ENCODE measurements at places on chromosomes 2 and 18. TPM values are rescaled to one million over a fixed set of nuclear protein-coding genes. Genes with fewer than 3 reads are reported as not detected.

The FBXO36 gene
- 6.2 TPM for total RNA-seq

The DYSF gene
- 5.9 TPM for total RNA-seq

The MC5R gene
- total RNA-seq: not detected

DNA sequence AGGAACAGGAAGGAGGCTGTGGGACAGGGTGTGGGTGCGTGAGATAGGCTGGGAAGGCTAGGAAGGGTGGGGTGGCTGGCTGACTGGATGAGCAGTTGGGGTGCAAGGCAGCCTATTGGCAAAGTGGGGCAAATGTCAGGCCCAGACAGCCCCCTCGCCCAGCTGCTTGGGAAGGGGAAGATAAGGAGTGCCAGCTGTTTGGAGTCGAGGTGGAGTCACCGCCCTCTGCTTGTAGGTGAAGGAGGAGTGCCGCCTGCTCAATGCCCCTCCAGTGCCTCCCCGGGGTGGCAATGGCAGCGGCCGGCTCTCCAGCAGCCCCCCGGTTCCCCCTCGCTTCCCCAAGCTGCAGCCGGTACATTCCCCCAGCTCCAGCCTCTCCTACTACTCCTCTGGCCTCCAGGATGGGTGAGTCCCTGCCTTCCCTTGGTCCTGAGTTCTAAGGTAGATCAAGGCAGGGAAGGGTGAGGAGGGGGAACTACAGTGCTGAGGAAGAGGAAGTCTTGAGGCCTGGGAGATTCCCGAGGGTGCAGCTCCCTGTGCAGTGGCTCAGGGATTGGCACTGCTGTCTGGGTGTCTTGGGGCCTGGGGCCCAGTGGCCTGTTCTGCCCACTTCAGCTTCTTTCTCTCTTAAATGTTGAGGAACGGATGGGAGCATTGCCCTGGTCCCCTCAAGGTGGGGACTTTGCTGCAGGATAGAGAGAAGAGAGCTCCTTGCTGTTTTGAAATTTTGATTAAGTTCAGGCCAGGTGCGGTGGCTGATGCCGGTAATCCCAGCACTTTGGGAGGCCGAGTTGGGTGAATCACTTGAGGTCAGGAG lies 13.3 kb downstream of the GAREM2 start:
- no peak for DNase-seq

- no peak for DNase-seq
Measured at GRCh38 chr2:218716070-218716469, 5.4 kb downstream of the TTLL4 start.

DNA sequence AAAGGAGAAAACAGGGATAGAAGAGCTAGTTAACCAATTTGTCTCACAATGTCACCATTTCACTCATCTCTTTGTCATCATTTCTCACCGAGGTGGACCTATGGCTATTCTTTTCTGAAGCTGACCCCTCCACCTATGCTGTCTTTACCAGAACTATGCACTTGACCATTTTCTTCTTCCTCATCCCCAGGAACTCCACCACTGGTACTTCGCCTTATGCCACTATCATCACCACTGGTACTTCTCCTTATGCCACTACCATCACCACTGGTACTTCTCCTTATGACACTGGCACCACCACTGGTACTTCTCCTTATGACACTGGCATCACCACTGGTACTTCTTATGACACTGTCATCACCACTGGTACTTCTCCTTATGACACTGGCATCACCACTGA lies 745.8 kb upstream of the CHAC2 start:
- no peak for DNase-seq

The ANTXR1 gene
- 11.1 TPM for total RNA-seq
